Kidney (tissue), 22 donors: ENCODE measurements at places on chromosomes 6 and 20. TPM values are rescaled to one million over a fixed set of nuclear protein-coding genes. Genes with fewer than 3 reads are reported as not detected.

DNA sequence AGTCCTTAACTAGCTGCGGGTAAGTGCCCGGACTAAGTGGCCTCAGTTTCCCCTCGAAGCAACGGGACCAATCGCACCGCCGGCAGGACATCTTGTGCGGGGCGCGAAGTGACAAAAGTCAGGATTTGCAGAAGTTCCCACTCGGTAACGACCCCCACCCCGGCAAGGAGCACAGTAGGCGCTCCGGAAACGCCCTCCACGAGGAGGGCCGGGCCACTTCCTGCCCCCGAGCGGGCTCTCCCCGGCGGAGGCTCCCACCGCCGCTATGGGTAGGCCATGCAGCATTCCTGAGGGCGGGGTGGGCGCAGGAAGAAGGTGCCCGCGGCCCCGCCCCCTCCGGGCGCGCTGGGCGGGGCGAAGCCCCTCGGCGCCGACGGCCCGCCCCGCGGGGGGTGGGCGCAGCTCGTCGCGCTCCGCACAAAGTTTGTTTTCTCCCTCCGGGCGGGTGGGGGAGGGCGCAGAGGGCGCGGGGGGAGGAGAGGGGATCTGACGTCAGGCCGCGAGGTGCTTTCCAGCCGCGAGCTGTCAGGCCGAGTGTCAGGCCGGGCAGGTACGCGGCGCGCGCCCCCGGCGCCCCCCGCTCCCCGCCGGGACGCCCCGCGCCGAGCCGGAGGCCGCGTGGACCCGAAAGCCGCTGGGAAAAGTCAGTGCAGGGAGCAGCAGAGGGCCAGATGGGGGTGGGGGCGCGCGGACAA is at the start of gene TGIF2:
Gene TGIF2, plus strand, starts transcription at position 495 of the 695 bp plus-strand sequence. CDS start 5,178 bp downstream, outside the sequence.
- DNase-seq = peak; percentile 96

- no peak for DNase-seq
Observed at GRCh38 chr20:41645372-41645771, 27.2 kb upstream of the CHD6 start.

DNA sequence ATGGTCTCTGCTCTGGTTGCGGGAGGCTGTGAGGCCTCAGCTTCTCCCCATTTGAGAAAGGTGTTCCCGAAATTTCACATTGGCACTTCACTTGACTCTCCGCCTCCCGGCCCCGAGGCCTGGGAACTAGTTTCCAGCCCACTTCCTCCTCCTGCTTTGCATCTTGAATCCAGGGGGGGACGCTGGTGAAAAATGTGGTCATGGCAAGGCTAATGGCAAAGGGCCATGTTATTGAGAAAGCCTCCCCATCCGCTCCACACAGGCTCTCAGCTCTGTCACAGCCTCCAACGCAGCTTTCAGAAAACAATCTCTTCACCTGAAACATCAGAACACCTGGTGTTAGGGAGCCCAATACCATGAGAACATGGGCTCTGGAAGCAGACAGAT is 5.6 kb downstream of the PLAGL2 start:
- no peak for DNase-seq

GRCh38 chr6:90168693-90169131 is 127.9 kb downstream of the BACH2 start:
- no peak for DNase-seq

GRCh38 chr20:6277661-6278240 is 154.9 kb upstream of the FERMT1 start:
- DNase-seq = no peak

GRCh38 chr20:57734754-57735153 is 24.9 kb upstream of the PMEPA1 start:
- no peak for DNase-seq

DNA sequence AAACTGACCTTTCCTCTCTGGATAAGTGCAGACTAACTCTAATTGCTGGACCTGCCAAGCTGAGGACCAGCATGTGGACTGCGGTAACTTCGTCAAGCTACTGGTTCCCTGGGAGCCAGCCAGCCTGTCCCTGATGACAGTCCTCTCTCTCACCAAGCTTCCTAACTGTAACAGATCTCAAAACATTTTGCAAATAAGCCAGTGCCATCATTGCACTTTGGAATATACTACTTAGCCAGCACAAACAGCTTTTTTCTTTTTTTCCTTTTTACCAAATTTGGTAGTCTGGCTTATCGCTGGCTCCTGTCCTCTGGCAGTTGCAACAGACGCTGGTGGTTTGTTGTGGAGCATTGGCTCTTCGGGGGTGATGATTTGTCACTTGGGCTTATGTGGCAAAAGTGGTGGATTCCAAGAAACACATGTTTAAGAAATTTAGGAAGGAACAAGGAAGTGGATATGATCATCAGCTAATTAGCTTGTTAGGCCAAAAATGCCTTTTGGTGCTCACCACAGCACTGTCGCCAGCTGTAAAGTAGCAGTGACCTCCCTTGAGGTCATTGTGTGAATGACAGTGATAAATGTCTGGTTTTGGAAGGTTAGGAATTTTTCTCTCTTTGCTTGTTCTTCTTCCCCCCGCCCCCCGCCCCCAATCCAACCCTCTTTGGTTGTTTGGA is 171.7 kb downstream of the CLIC5 start:
- no peak for DNase-seq

DNA sequence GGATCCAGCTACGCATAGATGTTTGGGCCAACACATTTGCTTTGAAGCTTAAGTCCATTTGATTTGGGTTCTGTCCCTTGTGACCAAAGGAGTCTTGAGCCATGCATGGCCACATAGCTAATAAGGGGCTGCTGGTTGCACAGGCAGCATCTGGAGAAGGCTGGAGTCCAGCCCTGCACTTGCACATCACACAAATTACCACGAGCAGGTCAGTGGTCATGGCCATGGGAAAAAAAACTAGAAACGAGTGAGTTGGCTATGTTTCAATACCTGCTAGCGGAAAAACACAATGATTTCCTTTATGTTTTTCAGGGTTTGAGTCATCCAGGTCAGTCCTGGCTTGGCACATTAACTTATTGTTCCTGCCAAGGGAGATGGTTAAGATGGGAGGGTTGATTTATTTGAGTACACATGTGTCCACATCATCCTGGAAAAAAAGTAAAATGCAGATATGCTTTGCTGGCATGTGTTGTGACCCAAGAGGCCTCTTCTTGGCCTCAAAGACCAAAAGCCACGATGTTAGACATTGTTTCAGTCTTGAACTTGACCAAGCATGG is 5.6 kb upstream of the STX16 start:
- DNase-seq = peak; percentile 31

- DNase-seq = peak; percentile 51
Observed at GRCh38 chr6:1244941-1245340, 67.0 kb upstream of the FOXQ1 start.

DNA sequence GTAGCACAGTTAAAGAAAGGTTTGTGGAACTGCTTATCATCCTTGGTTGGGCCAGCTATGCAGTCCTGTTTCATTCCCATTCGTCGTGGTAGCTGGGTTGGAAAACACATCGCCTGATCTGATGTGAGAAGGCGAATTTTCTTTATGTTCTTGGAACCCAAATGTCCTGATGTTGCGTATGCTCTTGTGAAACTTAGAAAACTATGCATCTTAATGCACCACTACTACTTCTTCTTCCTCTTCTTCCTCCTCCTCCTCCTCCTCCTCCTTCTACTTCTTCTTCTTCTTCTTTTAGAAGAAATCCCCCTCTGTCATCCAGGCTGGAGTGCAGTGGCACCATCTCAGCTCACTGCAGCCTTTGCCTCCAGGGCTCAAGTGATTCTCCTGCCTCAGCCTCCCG is 381.6 kb downstream of the UTRN start:
- no peak for DNase-seq

DNA sequence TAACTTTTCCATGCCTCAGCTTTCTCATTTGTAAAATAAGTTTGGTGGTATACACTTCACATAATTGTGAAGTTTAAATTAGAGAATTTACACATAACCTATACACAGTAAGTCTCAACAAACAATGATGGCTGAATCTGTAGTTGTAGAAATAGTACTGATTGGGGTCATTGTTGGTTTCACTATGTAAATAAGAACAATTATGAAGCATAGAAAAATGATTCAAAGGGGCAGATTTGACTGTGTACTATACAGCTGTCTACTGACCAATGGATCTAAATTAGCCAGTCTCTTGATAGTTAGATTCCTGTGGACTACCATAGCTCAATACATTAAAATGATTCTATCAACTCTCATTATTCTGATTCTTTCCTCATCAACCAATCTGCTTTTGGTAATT is 181.1 kb upstream of the STXBP5 start:
- no peak for DNase-seq

GRCh38 chr20:3784216-3784853 is 2.2 kb downstream of the CENPB start:
- DNase-seq = no peak

- DNase-seq = no peak
Observed at GRCh38 chr6:31892821-31893220, 4.7 kb downstream of the EHMT2 start.

GRCh38 chr6:137827411-137827940 is 39.6 kb upstream of the TNFAIP3 start:
- no peak for DNase-seq

DNA sequence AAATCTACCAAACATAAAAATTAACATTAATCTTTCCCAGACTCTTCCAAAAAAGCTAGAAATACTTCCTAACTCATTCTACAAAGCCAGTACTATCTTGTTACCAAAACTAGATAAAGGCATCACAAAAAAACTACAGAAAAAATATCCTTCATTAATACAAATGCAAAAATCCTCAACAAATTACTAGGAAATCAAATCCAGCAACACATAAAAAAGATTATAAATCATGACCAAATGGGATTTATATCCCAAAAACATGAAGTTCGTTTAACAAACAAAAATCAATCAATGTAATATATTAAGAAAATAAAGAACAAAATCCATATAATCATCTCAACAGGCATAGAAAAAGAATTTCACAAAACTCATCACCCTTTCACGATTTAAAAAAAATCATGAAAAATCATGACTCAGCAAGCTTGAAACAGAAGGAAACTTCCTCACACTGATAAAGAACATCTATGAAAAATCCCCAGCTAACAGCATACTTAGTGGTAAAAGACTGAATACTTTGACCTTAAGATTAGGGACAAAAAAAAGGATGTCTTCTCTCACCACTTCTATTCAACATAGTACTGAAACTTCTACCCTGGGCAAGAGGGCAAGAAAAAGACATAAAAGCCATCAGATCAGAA is 43.2 kb downstream of the RANBP9 start:
- no peak for DNase-seq

GRCh38 chr6:91852252-91852651 is 1265.4 kb upstream of the MAP3K7 start:
- DNase-seq = peak; percentile 31

GRCh38 chr6:45590226-45590625 is 212.5 kb upstream of the SUPT3H start:
- DNase-seq = peak; percentile 50

DNA sequence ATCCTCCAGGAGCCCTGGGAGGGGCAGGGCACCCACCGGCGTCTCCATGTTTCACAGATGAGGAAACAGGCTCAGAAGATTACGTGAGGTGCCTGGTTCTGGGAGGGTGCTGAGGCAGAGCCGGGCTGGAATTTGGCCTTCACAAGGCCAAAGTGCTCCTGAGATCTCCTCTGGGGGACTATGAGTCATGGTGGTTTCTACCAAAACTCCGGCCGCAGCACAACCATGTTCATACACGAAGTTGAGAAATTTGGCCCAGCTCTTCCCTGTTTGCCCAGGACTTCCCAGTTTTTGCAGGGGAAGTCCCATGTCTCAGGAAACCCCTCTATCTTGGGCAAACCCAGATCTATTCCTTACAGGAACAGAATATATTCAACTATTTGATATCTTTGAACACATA is 172.9 kb upstream of the CDYL start:
- no peak for DNase-seq

- DNase-seq = no peak
Observed at GRCh38 chr6:3195695-3196497, 31.6 kb downstream of the TUBB2B start.

DNA sequence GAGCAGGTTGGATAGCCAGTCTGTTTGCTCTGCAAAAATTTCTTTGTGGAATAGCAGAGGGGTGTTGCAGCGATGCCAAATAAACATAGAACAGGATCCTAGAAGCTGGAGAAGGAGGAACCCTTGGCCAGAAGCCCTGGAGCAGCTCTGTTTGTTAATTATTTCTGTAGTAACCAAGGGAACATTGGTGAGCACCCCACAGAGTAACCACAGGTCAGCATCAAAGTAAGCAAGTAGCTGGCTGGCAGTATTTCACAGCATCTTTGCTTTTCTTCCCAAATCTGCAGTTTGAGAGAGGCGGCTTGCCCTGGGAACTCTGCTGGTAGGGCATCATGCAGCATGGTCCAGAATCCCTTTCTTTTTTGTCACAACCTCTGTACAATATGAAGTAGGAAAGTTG is 12.7 kb upstream of the APMAP start:
- DNase-seq = peak; percentile 22

DNA sequence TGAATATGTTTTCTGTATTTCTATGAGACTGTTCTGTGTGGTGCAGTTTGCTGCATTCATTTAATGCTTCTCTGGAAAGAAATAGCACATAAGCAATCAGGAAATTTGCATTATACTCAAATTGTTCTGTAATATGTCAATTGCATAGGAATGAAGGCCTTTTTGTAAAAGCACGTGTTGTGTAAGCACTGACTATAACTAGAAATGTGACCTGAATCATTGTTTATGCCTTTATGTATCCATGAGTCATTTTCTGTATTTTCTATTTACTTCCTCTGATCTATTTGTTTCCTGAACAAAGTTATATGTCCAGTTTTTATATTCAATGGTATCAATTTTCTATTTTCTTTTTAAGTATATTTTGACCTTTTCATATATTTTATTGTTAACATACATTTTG is 1455.3 kb downstream of the GRIK2 start:
- no peak for DNase-seq

DNA sequence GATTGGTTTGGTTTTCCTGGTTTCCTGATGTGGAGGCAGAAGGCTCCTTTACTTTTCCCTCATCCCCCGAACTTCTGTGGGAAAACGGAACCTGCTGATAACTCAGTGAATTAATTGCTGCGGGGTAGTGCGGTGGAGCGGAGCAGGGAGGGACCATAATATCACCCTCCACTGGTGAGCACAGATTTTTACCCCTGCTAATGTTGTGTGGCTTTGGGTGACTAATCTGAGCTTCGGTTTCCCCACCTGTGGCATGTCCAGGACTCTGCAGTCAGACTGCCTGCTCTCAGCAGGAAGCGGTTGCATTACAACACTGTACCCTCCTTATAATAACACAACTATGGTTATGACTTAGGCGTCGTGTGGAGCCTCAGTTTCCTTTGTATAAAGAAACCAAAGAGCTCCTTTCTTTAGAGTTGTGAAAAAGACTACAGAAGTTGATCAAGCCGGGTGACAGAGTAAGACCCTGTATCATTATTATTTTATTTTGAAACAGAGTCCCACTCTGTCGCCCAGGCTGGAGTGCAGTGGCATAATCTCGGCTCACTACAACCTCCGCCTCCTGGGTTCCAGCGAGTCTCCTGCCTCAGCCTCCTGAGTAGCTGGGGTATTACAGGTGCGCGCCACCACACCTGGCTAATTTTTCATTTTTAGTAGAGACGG is 2.2 kb upstream of the ID1 start:
- DNase-seq = peak; percentile 37

The FOXQ1 gene
- 33.6 TPM for total RNA-seq

The EYA2 gene
- 2.6 TPM for total RNA-seq

The CNBD2 gene
- total RNA-seq = 7.4 TPM

The NMBR gene
- total RNA-seq = not detected

The BPIFB2 gene
- not detected for total RNA-seq

The XKR7 gene
- 0.06 TPM for total RNA-seq

The DNPH1 gene
- 74.3 TPM for total RNA-seq

The FAM184A gene
- 3.4 TPM for total RNA-seq
